ENCODE measurements at places on chromosomes 7 and 10. TPM values are rescaled to one million over a fixed set of nuclear protein-coding genes. Genes with fewer than 3 reads are reported as not detected.

WNT8B gene
- total RNA-seq: not detected

TAS2R41 gene
- not detected for total RNA-seq

C10orf53 gene
- total RNA-seq: not detected

LIPN gene
- not detected for total RNA-seq

SEMA3A gene
- 60.8 TPM for total RNA-seq

FOXI2 gene
- not detected for total RNA-seq

RPEL1 gene
- 0.17 TPM for total RNA-seq

TIMM23 gene
- 58.8 TPM for total RNA-seq

TSPAN15 gene
- 1.8 TPM for total RNA-seq

SPAM1 gene
- total RNA-seq: not detected

SLC26A5 gene
- not detected for total RNA-seq

NRP1 gene
- total RNA-seq: 373 TPM

CAV1 gene
- total RNA-seq: 174 TPM

ERVW-1 gene
- total RNA-seq: not detected

ARMC3 gene
- total RNA-seq: not detected

RTKN2 gene
- 0.51 TPM for total RNA-seq

TRA2A gene
- total RNA-seq: 30.4 TPM

CYP3A7 gene
- 37.8 TPM for total RNA-seq

ASZ1 gene
- total RNA-seq: not detected

HOXA9 gene
- under 0.01 TPM for total RNA-seq

FOXP2 gene
- 8.4 TPM for total RNA-seq

CCL24 gene
- total RNA-seq: not detected

SCRN1 gene
- total RNA-seq: 86.5 TPM

OR2A42 gene
- not detected for total RNA-seq

PRKCQ gene
- total RNA-seq: 0.26 TPM

GARIN1A gene
- total RNA-seq: 1.5 TPM

COL28A1 gene
- total RNA-seq: under 0.01 TPM
